HTR-8/SVneo (cell line): ENCODE measurements at places on chromosomes 3 and 15.
A peak's percentile ranks its signal among the peaks of the same experiment; 100 is the strongest.

GRCh38 chr15:27705056-27705455 is 394.1 kb downstream of the OCA2 start:
- no peak for DNase-seq

DNA sequence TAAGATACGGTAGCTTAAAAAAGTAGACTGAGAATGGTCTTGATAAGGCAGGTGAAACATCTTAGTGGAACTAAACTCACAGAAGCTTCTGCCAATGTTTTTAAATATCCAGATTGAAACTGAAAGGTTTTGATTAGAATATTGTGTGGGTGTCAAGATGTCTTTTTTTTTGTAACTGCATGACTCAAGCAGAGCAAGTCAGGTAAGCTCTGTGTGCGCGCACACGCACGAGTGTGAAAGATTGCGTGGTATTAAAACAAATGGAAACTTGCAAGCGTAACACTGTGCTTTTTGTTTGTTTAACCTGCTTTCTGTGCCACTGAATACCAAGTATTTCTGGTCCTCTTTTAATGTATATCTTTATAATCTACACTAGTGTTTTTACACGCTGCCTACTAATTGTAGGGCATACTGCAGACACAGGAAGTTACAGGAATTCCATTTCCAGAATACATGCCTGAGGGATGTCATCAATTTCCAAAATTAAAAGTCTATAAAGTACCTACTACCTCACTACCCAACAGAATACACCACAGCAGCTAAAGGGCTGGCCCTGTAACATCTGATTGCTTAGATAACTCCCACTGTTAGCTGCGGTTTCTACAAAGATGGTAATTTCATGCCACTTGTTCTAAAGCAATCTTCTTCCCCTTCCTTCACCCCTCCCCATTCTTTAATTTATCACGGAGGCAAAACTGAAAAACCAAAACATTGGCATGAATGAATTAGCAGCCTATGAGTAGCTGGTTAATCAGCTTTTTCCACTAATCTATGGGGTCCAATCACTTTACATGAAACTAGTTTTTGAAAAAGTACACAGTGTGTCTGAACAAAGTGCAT is 472.8 kb downstream of the SHQ1 start:
- no peak for DNase-seq

DNA sequence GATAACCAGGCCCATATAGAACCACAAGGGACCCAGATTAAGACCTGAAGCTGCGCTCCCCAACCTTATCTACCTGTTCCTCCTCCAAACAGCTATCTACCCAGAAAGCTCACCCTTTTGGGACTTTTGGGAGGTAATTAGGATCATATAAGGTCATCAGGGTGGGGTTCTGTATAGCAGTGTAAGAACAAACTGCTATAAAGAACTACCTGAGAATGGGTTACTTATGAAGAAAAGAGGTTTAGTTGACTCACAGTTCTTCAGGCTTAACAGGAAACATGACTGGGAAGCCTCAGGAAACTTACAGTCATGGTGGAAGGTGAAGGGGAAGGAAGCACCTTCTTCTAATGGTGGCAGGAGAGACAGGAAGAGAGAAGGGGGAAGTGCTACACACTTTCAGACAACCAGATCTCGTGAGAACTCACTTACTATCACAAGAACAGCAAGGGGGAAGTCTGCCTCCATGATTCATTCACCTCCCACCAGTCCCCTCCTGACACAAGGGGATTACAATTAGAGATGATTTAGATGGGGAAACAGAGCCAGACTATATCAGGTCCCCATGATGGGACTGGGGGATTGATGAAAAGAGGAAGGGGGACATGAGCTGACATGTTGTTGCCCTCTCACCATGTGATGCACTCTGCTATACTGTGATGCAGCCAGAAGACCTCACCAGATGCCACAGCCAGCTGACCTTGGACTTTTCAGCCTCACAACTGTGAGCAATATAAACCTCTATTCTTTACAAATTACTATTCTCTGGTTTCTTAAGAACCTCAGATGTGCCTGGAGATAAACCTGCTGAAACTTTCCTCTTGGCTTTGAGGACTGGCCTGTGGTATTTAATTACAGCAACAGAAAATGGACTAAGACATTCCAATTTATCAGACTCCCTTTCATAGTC is 15.3 kb upstream of the FMN1 start:
- no peak for DNase-seq

DNA sequence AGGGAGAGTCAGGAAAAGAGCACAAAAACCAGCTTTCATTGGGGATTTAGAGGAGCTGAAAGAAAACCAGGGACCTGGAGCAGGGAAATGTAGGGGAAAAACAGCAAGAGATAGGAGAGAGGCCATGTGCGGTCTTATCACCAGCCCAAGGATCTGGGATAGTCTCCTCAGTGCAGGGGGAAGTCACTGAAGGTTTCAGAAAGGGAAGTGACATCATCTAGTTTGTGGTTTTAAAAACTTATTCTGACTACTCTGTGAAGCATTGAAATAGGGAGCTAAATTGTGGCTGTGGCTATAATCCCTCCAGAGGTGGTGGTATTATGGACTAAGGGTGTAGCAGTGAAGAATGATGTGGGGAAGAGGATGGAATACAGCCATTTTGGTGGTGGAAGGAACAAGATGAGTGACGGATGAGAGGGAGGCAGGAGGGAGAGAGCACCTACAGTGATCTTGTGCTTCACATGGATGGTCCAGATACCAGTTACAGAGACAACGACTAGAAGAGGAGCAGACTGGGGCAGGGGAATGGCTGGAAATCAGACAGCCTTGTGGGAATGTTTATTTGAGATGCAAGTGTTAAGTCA is 72.7 kb downstream of the HMG20A start:
- no peak for DNase-seq

GRCh38 chr3:58222161-58222724 is 11.5 kb upstream of the DNASE1L3 start:
- no peak for DNase-seq

DNA sequence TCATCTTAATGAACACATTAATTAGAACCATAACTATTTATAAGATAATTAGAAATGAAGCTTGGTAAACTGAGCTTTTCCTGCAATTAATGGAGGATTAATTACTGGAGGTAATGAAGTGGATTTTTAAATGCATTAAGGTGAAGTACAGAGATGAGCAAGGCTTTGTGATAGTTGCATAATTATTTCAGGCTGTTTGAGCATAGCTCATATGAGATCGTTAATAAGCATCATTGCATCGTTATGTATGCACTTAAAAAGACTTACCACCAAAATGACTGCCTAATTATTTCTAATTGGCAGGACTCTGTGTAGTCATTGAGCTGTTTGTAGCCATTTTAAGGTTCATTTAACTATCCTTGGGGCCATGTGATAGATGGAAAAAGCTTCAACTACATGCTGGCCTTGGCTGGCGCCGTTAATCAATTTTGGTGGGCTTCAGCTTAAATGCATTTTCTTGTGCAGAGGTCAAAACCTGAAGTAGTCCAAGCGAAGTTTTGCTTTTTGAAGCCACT is 55.3 kb downstream of the RSRC1 start:
- no peak for DNase-seq

- DNase-seq, result peak; percentile 27
Measured at GRCh38 chr3:42961633-42962032, 17.5 kb upstream of the GASK1A start.

- no peak for DNase-seq
Measured at GRCh38 chr3:159080256-159080655, 278.4 kb downstream of the MFSD1 start.

- no peak for DNase-seq
Measured at GRCh38 chr15:56839641-56840040, 78.8 kb upstream of the TCF12 start.

DNA sequence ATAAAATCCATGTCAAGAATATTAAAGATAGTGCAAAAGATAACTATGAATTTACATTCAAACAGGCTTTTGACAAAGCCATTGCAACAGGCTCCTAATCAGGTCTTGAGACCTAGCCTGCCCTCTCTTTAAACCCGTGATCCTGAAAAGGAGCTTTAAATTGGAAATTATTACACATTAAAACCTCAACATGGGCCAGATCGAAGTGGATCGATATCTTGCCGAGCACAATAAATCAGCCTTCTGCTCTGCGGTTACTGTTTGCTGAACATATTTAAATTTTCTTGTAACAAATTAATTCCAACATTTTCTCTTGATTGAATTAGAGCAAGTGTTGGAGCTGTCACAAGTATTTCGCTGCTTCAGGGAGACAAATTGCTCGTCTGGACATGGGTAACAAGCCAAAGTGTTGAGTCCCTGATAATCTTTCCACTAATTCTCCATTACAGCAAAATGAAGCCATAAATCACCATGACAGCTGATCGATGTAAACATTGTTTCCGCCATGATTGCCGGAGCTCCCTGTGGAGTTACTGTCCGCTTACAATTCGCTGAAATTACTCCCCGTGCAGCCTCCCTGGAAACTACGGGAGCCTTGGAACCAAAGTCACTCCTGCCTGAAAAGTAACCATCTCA is 47.6 kb downstream of the SHOX2 start:
- DNase-seq, result no peak

- peak; percentile 72 for DNase-seq
Measured at GRCh38 chr3:156816794-156817645, 9.1 kb upstream of the LEKR1 start.

GRCh38 chr15:75790631-75791336 is 52.5 kb upstream of the UBE2Q2 start:
- no peak for DNase-seq

DNA sequence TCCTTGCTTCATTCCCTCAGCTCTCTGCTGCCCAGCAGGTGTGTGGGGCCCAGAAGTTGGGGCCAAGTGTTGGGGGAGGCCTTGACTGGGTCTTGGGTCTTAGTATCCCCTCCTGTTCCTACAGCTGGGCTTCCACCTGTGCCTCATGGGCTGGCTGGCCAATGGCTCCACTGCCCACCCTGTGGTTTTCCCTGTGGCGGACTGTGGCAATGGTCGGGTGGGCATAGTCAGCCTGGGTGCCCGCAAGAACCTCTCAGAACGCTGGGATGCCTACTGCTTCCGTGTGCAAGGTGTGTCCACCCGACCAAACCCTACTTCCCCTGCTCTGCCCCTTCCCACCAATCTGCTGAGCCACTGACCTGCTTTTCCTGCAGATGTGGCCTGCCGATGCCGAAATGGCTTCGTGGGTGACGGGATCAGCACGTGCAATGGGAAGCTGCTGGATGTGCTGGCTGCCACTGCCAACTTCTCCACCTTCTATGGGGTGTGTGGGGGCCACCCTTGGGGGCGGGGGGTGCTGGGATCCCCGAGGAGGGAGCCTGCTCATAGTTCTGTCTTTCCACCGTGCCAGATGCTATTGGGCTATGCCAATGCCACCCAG is 10.9 kb downstream of the NT5DC2 start:
- no peak for DNase-seq

DNA sequence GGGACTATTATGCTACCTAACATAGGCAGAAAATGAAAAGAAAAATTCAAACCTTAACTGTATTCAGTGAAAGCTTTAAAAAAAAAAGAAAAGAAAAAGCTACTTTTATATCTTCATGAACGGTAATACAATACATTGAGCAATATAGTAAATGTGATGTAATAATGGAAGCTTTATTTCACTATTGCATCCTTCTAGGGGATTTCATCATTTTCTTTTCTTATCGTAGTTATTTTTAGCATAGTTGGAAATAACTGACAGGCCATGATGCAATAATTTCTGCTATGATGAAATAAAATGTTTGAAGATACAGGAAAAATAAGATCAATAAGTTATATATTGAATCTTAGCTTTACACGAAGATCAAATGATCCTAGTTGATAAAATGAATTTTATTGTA is 40.3 kb upstream of the ZCWPW2 start:
- DNase-seq, result no peak

DNA sequence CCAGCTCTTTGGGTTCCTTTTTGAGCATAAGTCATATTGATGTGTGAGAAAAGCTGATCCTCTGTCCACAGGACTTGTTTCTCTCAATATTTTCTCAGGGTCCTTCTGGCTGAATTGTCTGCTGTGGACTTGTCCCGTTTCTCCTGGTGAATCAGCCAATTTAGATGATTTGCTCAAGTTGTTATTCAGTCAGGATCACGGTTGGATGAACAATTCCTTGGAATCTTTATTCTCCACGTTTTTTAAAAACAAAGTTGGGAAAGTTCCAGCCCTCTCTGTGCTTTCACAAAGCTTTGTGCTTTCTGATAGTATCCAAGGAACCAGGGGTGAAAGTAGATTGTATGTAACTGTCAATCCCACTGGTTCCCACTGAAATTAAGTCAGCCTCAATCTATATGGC is 61.3 kb downstream of the LRRC3B start:
- no peak for DNase-seq

GRCh38 chr15:39502611-39503195 is 78.2 kb upstream of the THBS1 start:
- DNase-seq, result no peak

- DNase-seq, result no peak
Measured at GRCh38 chr3:87834327-87834726, 224.5 kb downstream of the CGGBP1 start.

DNA sequence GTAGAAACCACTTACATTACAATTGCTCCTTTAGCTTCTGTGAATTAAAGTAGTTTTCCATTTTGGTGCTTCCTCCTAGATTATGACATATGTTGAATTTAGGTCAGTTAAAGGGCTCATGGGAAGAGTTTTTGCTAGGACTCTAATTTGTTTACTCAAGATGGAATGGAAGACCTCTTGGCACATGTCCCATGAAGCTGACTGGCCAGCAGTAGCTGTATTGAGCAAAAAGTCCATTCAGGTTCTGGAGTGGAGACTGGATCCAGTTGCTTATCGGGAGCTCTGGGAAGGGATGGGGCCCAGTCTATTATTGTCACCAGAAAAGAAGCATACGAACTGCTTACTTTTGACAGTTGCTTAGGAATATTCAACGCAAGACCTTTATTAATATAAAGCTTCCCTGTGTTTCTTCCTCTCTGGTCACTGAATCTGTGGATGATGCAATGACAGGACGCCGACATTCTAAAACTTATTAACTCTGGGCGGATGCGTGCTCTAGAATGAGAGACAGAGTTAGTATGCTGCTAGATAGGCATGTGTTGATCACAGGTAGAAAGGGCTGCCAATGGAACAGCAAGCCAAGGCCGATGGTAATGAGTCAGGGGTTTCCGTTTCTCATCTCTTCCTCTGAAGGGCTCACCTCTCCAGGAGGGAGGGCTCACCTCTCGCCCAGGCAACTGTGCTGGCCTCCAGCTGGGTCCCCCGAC is 155.8 kb downstream of the NR1D2 start:
- no peak for DNase-seq

DNA sequence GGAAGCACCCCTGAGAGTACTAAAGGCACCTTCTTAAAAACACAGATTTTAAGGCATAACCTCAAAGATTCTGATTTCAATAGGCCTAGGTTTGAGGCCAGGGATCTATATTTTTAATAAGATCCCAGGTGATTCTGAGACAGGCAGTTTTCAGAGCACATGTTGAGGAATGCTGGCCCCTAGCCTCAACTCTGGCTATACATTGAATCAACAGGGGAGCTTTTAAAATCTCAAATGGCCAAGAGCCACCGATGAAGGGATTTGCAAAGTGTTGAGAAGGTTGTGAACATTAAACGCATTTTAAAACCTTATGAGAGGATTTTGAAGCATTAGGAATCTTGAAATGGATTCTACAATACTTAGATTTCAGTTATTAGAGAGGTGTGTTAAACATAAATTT is 268.8 kb upstream of the ARHGEF26 start:
- DNase-seq, result no peak

- no peak for DNase-seq
Measured at GRCh38 chr3:48241796-48242455, 1.0 kb downstream of the ZNF589 start.

GRCh38 chr3:128620268-128620691 is 30.3 kb downstream of the RPN1 start:
- DNase-seq, result no peak

GRCh38 chr3:2656806-2657777 is 453.1 kb downstream of the IL5RA start:
- no peak for DNase-seq
